ENCODE measurements at places on chromosomes 12 and 14.

- DNase-seq, result no peak
Observed at GRCh38 chr14:59803052-59803540, 67.5 kb downstream of the RTN1 start.

GRCh38 chr14:34232790-34233189, 229.2 kb downstream of the SPTSSA start:
- DNase-seq, result no peak

DNA sequence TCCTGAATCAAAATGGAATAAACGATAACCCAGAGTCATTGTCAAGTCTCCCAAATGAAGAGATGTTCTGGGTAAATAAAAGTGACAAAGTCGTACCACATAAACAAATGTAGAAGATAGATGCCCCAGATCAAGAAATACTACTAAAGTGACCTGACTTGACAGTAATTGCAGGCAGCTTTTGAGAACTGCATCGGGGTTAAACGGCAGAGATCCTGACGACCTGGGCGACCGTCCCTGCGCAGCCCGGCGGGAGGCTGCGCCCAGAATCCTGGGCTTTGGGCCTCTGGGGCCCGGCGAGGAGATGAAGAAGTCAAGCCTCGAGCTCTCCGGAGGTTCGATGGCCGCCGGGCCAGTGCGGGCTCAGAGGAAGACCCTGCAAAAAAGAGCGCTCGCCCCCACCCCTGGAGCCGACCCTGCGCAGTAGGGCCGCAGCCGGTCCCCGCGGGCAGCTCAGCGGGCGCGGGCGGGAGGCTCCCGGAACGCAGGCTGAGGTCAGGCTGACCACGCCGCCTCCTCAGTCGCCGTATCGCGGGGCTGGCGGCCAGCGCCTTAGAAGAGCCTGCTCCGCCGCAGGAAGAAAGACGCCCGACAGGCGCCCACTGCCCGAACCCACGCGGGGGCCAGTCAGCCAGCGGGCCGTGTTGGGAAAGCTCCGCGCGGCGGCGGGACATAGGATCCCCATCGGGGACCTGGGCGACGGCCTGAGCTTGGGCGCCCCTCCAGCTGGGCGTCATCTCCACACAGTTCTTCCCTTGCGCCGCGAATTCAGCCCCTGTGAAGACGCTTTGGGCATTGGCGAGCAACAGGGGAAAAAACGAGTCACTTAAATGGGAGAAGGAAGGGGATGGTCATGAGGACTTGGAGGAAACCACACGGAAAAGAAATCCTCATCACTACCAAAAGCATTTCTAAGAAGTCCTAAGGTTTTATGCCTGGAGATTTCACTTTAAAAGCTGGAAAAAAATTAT, 16.0 kb downstream of the NKX2-1 start:
- DNase-seq, result no peak

- no peak for DNase-seq
Observed at GRCh38 chr12:107779077-107779831, 4.8 kb downstream of the ASCL4 start.

DNA sequence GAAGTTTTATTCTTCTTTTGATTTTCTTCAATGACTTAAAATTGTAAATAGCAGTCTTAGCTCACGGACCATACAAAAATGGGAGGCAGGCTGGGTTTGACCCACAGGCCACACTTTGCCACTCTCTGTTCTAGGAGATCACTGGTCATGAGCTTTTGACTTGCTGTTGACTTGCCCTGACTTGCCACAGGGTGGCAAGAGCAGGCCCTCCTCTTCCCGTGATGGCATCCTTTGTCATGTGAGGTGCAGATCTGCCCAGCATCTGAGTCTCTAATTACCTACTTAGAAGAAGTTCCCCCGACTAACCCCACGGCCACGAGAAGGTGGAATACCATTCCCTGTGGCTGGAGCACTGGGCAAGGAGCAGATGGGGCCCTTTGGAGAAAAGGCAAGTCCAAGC, 81.0 kb upstream of the SCAF11 start:
- DNase-seq, result no peak

- no peak for DNase-seq
Observed at GRCh38 chr14:67609642-67610310, 9.7 kb upstream of the PIGH start.

GRCh38 chr14:93747102-93747501, 41.2 kb downstream of the PRIMA1 start:
- no peak for DNase-seq

All from NT2/D1 (cell line).